Effector CD4-positive, alpha-beta T cell (primary cell): ENCODE measurements at places on chromosomes 16 and 17.

DNA sequence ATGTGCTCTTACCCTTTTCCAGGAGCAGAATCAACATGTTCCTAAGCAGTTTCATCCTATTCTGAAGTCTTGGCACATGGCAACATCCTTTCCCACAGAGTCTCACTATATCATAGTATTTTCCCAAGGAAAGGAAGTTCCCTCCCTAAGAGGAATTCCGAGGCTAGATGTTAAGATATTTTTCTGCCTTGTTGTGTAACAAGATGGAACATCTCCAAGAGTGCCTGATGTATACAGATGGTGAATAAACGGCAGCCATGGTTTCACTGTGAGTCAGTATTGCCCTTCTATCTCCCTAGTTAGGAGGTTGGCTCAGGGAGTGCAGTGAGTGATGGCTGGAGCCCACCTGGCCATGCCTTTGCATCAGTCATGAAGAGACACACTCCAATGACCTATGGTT lies 48.2 kb downstream of the SPACA3 start:
- DNase-seq, result no peak

DNA sequence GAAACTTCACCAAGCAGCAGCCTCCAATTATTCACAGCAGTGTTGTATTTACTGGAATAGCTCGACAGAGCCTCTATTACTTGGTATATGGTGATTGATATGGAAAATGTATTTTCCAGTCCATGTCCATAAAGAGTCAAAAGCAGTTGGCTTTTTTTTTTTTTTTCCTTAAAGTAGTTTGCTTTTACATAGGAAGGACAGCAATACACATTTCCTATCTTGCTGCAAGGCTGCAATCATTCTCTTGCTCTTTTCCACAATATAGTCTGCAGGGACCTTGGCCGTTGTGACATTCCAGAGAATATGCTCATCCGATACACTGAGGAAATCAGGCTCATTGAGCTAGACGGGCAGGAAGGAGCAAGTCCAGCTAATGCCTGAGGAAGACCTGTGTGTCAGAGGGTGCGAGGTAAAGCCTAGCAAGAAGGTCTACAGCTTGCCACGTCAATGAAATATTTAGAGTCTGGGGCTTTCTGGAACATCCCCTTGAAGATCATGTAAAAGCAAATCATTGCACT lies 131.1 kb downstream of the ENGASE start:
- DNase-seq, result no peak

- no peak for DNase-seq
These were observed 52.8 kb downstream of the ABR start for GRCh38 chr17:1126801-1127550.

DNA sequence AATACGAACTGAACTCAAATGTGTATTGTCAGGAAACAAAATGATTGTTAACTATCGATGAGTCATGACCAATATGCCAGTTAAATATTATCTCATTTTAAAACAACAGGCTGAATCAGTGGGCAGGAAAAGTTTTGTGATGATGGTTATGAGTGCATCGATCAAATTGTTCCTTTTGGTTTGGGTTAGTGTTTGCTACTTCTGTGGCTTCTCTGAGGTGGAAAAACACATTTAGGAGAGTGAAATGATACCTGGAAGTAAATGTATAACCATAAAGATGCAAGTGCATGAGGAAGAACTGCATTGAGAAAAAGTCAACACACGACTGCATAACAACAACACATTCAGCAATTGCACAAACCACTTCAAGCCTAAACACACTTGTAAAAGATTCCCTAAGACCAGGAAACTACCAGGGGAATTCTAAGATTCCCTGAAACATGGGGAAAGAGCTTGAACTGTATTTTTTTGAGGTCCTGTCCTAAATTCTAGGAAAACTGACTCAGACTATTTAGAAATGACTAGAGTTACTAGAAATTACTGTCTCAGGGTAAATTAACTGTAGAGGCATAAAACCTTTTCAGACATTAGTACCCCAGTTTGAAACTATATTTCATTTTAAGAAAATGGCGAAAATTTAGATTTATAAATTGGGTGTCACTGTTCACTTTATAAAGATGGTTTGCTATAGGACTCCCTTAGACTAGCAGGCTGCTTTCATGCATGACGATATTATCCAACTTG lies 44.8 kb downstream of the CDYL2 start:
- DNase-seq, result no peak

DNA sequence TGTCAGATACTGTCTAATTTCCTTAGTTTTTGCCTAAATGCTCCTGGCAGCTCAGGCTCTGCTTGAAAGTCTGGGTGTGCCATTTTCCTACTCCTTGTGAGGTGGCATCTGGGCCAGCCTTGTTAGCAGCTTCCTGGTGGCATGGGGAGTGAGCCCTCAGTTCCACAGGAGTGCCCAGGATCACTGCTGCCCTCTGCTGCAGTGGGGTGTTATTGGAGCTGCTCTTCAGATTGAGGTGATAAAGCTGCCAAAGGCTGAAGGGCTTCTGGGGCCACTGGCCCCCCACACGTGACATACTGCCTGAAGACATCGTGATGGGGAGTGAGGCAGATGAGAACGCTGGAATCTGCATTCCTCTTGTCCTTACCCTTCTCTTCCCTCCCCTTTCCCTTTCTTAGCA lies 27.4 kb downstream of the CEP95 start:
- DNase-seq, result no peak

- no peak for DNase-seq
These were observed 3.9 kb downstream of the GLIS2 start for GRCh38 chr16:4319454-4320421.

- no peak for DNase-seq
These were observed 198.0 kb downstream of the C16orf95 start for GRCh38 chr16:87119168-87119567.

- no peak for DNase-seq
These were observed 22.4 kb downstream of the KDM8 start for GRCh38 chr16:27225536-27226360.

DNA sequence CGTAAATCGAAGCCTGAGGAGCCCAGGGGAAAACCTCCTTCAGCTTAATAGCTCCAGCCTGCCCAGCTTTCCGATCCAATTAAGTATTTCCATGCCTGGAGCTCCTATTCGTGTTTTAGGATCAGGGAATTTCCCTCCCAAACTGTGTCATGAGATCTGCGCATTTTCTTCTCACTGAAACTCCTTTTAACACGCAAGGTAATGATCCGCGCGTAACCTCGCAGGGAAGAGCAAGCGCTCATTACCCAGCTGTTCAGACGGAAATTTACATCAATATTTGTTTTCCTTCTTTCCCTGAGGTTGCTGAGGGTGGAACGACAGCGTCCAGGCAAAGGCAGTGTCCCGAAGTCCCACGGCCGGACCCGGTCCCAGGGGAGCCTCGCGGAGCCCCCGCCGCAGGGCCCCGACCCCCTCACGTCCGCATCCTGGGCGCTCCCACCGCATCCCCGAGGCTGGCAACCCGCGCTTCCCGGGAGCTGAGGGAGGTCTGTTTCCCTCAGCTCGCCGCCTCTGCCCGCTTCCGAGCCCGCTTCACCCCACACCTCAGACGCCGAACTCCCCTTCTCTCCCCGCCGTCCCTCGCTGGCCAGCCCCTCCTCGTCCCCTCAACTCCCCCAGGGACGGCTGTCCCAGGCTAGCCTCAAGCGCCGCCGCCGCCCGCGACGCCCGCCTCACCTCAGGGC lies 415 bp downstream of the ABCA5 start:
- no peak for DNase-seq

DNA sequence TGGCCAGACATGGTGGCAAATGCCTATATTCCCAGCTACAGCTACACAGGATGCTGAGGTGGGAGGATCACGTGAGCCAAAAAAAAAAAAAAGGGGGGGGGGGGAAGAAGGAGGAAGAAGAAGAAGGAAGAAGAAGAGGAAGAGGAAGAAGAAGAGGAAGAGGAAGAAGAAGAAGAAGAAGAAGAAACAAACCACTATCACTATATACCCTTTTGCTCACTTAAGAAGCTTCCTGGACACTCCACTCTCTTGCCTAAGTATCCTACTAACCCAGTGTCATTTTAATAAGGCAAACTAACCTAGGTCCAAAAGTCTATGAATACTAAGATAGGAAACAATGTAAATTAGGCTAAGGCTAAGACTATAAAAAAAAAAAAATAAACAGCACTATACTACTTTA lies 54.8 kb downstream of the GPATCH8 start:
- no peak for DNase-seq

- no peak for DNase-seq
These were observed 36.4 kb downstream of the AKAP1 start for GRCh38 chr17:57121308-57122042.

DNA sequence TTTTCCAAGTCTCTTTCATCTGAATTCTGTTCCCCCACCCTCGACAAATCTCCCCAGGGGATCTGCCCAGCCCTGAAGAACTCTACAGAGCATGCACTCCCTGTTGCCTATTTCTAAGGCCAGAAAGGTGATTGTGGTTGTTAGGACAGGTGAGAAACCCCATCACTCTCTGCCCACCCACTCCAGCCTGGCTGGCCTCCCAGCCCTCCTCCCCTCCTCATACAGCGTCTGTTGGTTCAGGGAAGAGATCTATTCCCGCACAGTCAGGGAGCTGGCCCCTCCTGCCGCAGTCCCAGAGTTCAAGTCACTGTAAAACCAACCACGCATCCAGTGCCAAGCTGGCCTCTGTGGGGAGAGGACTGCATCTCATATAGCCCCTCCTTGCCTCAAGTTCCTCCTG lies 98.7 kb downstream of the KCNJ12 start:
- no peak for DNase-seq

- DNase-seq, result no peak
These were observed 5.8 kb upstream of the CCDC182 start for GRCh38 chr17:57750895-57751294.

- no peak for DNase-seq
These were observed 25.9 kb downstream of the AMFR start for GRCh38 chr16:56399486-56399885.

- no peak for DNase-seq
These were observed 15.4 kb downstream of the CUEDC1 start for GRCh38 chr17:57939797-57940196.

- no peak for DNase-seq
These were observed 94.8 kb downstream of the TNFRSF13B start for GRCh38 chr17:16877099-16877498.

DNA sequence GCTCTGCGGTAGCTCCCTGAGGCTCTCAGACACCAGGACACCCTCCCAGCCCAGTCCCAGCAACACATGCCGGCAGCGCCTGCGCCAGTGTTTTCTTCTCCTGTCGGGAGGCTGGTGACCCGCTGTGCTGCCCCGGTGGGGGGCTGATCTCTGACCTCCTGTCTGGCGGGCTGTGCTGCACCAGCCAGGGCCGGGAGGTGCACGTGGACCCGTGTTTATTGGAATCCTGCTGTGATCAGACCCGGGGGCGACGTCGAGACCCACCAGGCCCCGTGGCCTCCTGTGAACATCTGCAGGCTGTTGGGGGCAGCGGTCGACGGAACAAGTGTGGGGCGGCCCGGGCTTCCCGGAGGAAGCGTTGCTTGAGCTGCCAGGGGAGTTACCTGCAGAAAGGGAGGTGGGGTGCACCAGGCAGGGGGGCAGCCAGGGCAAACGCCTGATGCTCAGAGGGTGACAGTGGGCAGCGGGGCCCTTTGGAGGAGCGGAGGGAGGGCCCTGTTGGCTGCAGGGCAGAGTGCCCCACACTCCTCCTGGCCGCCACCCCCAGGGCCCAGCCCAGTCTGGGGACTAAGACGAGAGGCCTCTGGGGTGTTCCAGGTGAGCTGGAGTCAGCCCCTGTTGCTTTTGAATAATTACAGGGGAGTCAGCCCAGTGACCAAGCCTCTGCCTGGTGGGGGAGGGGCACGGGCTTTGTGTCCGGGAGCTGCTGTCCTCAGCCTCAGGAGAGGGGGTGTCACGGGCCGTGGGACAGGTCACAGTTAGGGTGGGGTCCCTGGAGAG lies 2.3 kb upstream of the SSTR5 start:
- no peak for DNase-seq

GRCh38 chr16:27273670-27274423 lies 5.3 kb upstream of the NSMCE1 start:
- no peak for DNase-seq

DNA sequence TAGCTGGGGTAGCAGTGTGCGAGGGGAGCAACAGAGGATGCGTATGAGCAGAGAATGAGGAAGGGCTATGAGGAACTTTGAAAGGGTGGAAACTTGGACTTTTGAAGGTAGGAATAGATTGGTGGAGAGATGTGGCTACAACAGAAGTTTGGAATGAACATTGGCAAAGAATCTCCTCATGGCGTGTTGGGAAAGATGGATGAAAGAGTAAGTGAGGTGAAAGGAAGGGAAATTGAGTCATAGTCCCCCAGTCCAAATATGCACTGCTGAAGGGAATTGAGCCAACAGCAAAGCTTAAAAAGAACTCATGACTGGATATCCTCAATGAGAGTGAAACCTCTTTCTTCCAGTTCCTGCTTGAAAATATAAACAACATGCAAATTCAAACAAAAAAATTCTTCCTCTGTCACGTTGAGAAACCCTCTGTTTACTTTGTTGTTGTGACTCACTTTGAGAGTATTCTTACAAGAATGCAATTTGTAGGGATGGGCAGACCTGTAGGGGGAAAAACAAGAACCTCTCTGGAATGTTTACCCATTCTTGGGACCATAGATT lies 313.2 kb upstream of the KCNJ16 start:
- no peak for DNase-seq

GRCh38 chr17:15926039-15926740 lies 18.7 kb upstream of the ADORA2B start:
- no peak for DNase-seq

GRCh38 chr16:3879887-3880564 lies 487 bp downstream of the CREBBP start:
- DNase-seq, result peak; percentile 62

DNA sequence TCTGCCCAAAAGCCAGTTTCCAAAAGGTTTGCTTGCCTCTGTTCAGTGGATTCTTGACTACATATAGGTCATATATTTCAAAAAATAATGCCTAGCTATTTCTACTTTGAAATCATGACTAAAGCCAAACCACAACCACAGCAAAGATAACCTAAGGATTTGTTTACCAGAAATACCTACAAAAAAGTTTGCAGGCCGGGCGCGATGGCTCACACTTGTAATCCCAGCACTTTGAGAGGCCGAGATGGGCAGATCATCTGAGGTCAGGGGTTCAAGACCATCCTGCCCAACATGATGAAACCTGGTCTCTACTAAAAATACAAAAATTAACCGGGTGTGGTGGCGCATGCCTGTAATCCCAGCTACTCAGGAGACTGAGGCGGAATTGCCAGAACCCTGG lies 15.2 kb downstream of the CARHSP1 start:
- no peak for DNase-seq

DNA sequence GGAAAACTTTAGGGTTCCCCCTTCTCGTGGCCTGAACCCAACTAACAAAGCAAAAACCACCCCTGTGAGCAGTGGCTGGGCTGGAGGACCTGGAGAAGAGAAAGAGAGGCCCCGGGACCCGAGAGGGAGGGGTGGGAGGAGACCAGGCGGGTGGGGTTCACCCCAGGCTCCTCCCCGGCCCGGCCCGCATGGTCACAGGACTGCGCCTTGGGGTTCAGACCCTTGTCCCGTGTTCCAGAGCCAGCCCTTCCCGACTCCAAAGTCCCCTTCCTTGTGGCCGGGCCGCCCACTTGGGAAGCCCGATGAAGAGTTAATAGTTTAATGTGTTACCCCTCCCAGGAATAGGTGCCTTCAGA lies 852 bp downstream of the MARVELD3 start:
- DNase-seq, result no peak

DNA sequence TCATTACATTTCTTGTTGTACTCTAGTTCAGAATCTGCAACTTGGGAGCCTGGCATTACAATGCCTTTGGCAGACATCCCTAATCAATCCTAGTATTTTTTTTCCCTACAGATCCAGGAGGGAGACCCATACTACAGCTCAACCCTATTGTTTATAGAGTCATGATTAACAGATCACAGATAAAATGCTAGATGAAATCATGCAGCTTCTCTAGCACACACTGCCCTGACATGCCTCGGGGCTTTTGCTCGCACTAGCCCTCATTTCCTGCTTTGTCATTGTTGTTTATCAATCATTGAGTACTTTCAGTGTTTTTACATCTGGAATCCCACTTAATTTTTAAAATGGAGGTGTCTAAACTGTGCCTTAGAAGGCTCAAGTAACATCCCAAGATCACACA lies 412.5 kb downstream of the CA10 start:
- DNase-seq, result no peak
